ENCODE measurements at places on chromosomes 11 and 22.

GRCh38 chr11:37710031-37710430, 1112.0 kb upstream of the RAG2 start:
- no peak for DNase-seq

DNA sequence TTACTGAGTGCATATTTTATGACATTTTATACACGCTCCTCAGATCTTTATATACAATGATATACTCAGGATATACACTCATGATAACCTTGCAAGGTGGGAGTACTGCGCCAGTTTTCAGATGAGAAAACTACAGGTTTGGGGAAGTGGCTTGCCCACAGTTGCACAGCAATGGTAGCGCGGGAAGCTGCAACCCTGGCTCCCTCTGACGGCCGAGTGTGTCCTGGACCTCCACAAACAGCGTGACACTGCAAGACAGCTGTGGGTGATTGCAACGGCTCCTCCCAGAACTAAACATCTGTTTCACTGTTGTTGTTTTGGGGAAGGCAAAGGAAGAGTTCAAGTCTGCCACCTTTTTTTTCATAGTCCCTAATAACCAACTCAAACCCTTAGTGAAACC, 47.0 kb downstream of the PACSIN2 start:
- no peak for DNase-seq

DNA sequence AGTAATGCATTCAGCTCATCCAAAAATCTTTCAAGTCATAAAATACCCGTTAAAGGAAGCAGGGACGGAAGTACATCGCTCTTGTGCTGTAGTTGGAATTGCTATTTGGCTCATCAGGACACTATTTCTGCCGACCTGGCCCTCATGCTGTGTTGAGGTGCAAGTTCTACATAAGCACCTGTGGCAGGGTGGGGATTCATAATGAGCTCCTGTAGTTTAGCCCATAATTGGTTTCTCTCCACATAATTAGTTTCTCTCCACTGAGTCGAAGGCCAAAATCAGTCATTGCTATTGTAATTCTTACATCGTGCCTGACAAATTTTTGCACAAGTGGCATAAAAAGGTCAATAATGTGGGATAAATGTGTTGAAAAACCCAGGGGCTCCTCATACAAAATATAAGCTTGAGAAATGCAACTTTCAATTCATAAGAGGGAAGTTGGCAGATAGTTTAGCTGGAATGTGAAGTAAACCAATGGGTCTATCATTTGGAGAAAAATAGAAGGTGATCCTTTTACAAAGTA, 14.9 kb upstream of the ISX start:
- DNase-seq: no peak

DNA sequence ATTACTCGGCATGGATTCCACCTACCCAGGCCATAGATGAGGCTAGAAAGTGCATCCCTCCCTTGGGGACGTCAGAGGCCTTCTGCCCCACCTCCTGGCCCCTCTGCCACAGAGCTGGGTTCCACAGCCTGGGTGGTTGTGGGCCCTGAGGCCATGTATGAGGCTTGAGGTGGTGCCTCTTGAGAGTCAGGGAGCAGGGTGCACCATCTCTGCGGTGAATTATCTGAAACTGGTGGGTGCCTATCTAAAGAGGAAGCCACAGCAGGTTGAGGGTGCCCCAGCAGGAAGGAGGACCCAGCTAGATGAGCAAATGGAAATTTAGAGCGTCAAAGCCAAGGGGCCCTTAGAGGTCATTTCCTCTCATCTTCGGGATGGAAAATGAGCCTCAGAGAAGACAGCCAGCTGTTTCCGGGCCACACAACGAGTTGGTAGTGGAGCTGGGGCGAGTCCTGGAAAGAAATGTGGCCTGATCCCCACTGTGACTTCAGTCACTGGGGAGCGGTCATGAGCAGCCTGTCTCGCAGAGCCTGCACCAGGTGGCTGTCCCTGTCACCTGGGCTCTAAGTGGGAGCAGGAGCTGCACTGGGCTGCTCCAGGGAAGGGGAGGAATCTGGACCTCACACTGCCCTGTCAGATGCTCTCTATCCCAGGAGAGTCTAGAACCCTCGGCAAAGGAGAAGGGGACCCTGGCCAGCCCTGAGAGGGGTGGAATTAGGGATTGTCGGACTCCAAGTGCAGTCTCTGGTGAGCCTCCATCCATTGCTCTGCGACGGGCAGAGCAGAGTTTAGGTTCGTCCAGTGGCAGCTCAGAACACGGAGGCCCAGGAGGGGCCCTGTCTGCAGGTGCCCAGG, 7.3 kb downstream of the ADORA2A start:
- peak; percentile 52 for DNase-seq

DNA sequence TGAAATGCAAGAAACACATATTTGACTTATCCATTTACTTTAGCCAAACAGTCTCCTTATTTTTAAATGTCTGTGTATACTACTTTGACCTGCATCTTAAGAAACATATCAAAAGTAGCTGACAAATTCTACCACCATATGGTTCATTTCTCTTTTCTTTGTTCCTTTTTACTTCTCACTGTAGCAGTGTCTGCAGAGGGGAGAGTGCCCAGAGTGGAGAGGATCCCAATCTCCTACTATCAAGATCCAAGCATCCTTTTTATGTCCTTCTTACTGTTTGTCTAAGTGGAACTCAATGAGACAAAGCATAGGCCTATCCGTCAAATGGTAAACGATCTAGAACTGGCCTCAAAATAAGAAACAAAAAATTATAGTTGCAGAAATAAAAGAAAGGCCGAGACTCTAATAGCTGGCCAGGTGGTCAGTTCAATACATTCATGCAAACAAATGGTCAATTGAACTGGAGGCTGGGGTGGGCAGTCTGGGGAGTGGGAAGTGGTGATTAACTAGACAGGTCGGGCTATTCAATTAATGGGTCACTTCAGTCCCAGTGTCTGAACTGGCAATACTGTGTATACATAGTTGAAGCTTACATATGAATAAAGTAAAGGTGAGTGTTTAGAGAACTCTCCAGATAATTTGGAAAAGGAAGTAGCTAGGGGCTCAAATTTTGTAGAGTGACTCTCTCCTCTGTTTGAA, 149.1 kb downstream of the MAML2 start:
- no peak for DNase-seq

- DNase-seq: no peak
Measured at GRCh38 chr11:6152126-6152525, 18.0 kb downstream of the OR52B2 start.

GRCh38 chr11:113255096-113255495, 59.3 kb upstream of the TTC12 start:
- DNase-seq: no peak

DNA sequence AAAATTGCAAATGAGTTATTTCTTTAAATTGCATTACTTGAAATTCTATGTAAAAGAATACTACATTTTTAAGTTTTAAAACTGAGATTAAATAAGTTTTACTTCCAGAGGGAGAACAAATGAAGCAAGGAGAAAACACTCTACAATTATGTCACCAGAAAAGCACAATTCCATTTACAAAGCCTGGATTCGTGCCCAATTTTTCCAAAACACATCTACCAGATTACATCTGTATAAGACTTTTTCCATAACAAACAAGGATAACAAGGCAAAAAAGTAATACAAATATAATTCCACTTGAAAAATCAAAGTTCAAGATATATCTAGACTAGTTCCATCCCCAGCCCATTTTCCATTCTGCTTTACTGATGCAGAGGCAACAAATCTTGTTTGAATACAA, 40.5 kb downstream of the MTMR2 start:
- DNase-seq: no peak

- DNase-seq: no peak
Measured at GRCh38 chr11:119572481-119573424, 149.8 kb upstream of the THY1 start.

- DNase-seq: no peak
Measured at GRCh38 chr11:107659310-107659709, 52.5 kb downstream of the SLN start.

GRCh38 chr11:123091506-123091905, 29.6 kb upstream of the HSPA8 start:
- no peak for DNase-seq

GRCh38 chr11:22582151-22582410, 43.5 kb downstream of the FANCF start:
- DNase-seq: no peak

DNA sequence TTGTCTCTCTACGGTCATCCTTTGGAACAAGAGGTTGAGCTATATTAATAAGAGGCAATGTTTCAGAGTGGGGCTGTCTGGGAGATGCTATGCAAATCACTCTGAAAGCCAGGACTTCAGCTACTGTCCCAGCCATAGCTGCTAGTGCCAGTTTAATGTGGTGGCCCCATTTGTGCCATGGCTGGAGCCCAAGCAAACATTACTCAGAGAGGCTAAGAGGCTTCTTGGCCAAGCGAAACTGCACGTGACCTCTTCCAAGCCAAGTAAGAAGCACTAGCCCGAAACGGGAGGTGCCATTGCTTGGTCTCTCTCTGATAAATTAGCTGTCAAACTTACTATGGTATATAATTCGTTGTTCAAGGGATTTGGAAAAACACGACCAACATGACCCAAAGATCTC, 50.4 kb upstream of the TBCEL start:
- DNase-seq: no peak

GRCh38 chr22:17116572-17117330, 4.4 kb downstream of the TMEM121B start:
- DNase-seq: no peak

- DNase-seq: peak; percentile 64
Measured at GRCh38 chr11:62671608-62672389, at the start of the genes LBHD1 and UQCC3. Gene LBHD1 (minus strand): TSS chr11:62672267. CDS start chr11:62670031, 2,236 bp downstream. Gene UQCC3 (plus strand): TSS chr11:62671673. CDS start chr11:62671746, 73 bp downstream.

GRCh38 chr11:71477641-71478527, 24.9 kb downstream of the NADSYN1 start:
- DNase-seq: no peak

- DNase-seq: no peak
Measured at GRCh38 chr11:70243912-70244652, 26.4 kb upstream of the PPFIA1 start.

DNA sequence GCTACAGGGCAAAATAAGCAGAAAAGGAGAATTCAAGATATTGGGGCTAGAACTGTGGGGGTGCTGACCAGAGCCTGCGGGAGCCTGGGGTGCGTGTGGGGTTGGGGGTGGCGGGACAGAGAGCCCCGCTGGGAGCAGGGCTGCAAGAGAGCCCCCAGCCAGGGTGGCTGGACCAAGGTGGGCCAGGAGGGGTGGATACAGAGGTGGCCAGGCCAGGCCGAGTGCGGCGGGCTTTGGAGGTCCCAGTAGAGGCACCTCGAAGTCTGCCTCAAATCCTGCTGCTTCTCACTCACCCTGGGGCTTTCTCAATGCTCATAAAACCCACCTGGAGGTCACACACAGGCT, 16.9 kb upstream of the MUC5B start:
- DNase-seq: no peak

DNA sequence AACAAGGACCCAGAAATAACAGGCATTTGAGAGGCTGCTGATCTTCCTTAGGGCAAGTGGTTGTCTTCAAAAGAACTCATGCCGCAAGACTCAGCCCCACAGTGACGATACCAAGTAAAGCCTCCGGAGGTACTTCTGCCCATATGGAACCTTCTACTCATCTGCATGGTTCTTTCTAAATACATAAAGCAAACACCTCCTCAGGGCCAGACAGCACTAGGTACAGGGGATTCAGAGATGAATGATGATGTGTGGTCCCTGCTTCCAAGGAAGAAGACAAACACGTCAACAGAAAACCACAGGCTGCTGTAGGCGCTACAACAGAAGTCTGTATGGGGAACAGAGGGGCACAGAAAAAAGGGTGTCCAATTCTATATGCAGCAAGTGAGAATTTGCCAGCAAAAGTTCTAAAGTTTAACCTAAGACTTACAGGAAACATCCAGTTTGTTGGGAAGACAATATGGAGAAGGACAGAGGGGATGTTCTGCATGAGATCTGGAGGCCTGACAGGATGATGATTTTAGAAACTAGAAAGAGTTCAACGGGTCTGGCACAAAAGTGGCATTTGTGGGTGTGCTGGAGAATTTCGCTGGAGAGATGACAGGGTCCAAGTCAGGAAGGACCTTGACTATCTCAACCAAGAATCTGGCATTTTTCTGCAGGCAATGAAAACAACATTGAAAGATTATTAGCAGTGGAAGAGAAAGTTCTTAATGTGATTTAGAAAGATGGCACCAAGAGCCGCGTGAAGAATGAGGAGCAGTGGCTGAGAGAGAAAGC, 23.7 kb downstream of the JAML start:
- no peak for DNase-seq

GRCh38 chr11:10438458-10438857, 16.6 kb upstream of the AMPD3 start:
- DNase-seq: no peak

DNA sequence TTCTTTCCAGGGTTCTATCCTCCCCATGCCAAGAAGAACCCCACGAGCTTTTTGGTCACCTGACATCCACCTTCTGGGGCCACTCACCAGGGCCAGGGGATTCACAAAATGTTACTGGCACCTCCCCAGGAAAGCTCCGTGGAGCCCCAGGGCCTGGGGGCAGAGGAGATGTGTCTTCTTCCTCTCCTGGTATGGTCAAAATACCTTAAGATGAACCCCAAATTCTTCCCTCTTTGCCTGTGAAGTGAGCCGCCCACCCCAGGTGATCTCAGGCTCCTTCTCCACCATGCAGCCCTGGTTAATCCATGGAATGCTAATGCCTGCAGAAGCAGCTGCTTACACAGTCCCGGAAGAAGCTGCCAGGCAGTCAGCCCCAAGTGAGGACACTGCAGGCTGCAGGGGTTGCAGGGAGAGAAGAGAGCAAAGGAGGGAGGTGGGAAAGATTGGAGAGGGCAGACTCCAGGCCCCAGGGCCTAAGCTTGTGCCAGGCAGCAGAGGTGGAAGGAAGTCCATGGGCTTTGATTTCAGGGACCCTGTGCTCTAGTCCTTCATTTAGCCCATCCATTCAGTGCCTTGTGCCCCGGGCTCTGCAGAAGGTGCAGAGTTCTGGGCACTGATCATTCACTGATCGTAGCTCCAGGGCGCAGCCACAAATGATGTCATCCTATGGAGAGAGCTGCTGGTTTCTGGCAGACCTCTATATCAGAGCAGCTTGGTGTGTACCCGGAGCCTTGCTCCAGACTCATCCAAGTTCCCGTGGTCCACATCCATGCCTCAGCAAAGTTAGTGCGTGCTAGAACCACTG, 127.9 kb upstream of the NECTIN1 start:
- no peak for DNase-seq

GRCh38 chr11:96257036-96257435, 86.0 kb downstream of the MAML2 start:
- DNase-seq: no peak

GRCh38 chr11:82225930-82226329, 507.7 kb downstream of the FAM181B start:
- DNase-seq: no peak

- DNase-seq: no peak
Measured at GRCh38 chr11:83818349-83818748, 532.2 kb upstream of the CCDC90B start.

DNA sequence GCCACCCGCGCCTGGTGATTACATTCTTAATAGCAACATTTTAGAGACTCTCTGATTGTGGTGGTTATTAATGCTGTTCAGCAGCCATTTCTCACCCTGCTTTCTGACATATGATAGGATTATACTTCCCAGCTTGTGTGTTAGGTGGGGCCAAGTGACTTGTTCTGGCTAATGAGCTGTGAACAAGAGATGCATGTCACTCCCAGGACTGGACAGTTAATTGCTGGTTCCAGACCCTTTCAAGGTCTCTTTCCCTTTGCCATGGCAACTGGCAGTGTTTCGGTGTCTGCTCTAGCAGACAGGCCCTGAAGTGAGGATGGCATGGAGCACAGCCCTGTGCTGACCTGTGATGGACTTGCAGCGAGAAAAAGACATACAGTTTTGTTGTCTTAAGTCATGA, 8.9 kb upstream of the PTPRJ start:
- DNase-seq: no peak

All from activated CD4-positive, alpha-beta T cell treated with anti-CD3 and anti-CD28 coated beads for 24 hours (primary cell).